ENCODE measurements at places on chromosomes 3 and 15.

- DNase-seq, result no peak
Observed at GRCh38 chr3:125609384-125609783, 14.1 kb upstream of the OSBPL11 start.

DNA sequence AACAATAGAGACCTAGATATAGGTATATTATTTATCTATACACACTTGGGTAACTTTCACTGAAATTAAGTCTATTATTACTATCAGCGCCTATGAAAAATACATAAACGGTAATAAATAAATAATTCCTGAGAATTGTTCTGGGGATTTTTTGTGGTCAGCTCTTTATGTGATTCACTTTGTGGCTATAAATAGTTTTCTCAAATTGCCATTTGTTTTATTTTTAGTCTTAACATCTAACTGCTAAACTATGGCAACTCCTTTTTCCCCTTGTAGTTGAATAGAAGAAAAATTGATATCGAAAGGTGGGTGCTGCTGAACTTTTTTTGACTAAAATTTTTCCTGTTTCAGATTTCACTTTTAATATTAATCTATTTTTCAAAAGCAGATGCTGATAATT is 189.0 kb downstream of the VGLL3 start:
- no peak for DNase-seq

DNA sequence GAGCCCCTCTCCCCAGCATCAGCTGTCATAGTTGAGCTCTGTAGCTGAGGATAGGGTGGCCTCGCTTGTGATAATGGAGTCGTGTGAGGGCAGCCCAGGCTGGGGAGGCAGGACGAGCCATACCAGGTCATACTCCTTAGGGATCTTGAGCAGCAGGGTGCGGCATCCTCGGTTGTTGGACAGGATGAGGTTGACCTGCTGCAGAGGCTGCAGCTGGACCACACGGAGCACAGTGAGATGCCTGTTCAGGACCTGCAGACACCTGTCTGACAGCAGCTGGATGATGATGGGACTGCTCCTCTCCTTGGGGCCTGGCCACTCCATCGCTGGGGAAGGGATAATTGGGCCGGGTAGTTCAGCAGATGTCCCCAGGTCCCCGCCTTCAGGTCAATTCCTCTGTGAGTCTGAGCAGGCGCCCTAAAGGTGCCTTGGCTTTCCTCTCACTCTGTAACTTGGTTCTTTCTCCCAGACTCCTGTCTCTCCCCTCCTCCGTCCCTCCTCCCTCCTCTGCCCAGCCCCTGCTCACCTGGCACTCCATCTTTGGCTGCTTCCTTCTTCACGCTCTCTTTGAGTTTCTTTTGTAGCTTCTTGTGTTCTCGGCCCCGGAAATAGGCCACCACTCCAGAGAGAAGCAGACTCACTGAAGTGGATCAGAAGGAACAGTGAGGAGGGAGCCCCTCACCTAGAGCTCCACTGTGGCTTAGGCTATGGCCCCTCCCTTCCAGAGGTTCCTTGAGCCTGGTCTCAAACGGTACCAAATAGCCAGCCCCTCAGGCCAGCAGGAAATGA is 7.8 kb downstream of the DUOX2 start:
- no peak for DNase-seq

DNA sequence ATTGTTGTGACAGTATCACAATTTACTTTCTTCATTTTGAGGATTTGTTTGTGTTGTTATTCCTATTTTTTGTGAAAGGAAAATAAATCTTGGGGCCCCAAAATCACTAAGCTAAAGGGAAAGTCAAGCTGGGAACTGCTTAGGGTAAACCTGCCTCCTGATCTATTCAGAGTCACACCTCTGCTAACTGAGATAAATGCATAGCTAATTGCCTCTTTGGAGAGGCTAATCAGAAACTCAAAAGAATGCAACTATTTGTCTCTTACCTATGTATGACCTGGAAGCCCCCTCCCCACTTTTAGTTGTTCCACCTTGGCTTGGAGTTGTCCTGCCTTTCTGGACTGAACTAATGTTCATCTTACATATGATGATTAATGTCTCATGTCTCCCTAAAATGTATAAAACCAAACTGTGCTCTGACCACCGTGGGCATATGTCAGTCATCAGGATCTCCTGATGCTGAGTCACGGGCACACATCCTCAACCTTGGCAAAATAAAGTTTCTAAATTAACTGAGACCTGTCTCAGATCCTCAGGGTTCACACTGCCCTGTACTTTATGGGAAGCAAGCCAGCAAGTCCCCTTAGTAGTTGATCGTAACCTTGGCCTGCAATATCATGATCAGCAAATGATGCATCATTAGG is 523.2 kb upstream of the GOLIM4 start:
- no peak for DNase-seq

- DNase-seq, result no peak
Observed at GRCh38 chr3:33883538-33883950, 85.1 kb downstream of the PDCD6IP start.

DNA sequence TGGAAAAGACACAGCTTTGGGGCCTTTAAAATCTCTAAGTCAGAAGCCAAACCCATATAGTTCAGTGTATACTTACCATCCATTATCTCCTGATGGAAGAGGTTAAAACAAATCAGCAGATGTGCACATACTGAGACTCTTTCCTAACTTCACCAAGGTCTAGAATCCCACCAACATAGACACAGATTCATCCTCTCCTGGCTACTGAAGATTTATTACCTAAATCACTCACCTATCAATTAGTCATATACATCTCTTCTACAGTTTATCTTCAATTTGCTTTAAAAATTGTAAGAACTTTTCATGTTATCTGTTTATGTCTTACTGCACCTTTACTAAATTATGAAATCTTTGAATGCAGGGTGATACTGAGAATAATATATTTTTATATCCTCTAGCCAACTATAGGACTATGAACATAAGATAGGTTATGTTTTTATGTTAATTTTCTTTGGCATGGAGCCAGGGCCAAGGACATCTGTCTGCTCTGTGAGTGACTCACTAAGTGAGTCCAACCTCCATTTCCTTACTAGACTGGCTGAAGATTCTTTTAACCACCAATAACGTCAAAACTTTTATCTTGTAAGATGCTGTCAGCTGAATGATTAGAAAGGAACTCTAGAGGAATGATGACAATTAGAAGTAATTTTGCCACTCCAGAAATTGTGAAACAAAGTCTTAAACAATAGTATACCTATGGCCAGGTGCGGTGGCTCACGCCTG is 397.6 kb downstream of the FOXP1 start:
- no peak for DNase-seq

- no peak for DNase-seq
Observed at GRCh38 chr3:114877378-114878113, 269.5 kb downstream of the ZBTB20 start.

DNA sequence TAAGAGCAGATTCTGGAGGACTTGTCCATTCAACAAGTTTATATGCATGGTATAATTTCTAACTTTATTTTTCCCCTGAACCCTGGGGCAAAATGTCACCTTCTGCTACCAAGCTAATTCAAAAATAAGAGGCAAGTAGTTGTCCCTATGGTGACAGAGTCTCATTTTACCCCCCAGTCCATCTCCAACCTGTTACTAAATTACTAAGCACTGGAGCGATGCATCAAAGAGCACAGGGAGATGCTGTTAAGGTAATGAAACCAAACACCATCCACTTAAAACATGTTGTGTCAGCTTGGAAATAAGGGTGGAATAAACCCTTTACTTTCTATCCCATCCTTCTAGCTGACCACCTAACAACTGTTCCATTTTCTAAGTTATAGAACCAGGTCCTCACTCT is 417.4 kb upstream of the ATP11B start:
- no peak for DNase-seq

GRCh38 chr15:91426412-91426811 is 326.4 kb downstream of the SV2B start:
- DNase-seq, result no peak

DNA sequence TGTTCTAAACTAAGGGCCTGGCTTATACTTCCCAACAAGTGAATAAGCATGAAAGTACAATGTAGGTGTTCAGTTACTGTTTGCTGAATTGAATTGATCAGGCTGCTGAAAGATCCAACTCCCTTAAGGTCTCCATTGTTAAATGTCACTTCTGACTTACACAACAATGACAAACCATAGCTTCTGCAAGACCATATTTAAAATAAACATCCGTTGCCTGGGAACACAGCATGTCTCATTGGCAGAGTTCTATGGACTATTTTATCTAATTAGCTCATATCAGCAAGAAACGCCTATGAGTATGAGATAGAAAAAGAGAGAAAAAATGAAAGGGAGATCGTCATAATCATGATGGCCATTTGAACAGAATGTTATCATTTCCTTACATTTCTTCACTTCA is 605.4 kb downstream of the FGF12 start:
- no peak for DNase-seq

- no peak for DNase-seq
Observed at GRCh38 chr3:134672571-134672970, 21.7 kb upstream of the KY start.

DNA sequence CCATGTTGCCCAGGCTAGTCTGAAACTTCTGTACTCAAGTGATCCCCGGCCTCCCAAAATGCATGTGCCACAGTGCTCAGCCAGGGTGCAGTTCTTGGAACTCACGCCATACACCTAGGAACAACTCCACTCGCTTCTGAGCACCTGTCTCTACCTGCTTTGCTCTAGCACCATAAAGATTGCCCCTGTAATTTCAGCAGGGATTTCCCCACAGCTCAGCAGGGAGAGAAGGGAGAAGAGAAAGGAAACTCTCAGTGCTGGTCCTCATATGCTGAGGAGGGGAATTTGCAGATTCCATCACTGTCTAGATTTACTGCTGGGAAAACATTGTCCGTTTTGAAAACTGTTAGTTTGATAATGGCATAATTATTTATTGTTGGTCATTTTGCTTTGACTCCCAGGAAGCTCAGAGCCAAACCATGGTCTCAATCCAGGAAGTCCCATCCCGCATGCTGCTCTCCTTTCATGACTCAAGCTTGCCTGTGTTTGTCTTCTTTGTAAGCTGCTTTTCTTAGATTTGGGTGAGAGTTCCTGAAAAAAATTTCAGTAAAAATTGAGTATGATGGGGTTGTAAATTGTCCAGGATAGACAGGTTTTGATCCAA is 24.2 kb downstream of the TRIM71 start:
- no peak for DNase-seq

GRCh38 chr15:95018888-95019545 is 787.7 kb downstream of the MCTP2 start:
- DNase-seq, result no peak

DNA sequence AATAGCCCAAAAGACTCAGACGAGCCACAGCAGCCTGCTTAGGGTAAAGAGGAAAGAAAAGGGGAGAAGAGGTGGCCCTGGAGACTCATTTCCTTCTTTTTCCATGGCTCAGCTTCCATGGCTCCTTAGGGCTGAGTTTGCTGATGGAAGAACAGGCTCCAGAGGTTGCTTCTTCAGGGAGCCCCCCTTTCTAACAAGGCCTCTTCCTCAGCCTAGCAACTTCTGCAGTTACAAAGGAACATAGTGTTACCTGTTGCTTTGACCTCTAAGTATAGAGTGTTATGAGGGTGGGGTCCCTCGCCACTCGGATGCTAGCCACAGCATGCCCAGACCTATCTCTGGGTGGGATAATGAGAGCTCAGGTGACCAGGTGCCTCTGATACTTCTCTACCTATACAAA is 43.2 kb upstream of the SPESP1 start:
- DNase-seq, result no peak

DNA sequence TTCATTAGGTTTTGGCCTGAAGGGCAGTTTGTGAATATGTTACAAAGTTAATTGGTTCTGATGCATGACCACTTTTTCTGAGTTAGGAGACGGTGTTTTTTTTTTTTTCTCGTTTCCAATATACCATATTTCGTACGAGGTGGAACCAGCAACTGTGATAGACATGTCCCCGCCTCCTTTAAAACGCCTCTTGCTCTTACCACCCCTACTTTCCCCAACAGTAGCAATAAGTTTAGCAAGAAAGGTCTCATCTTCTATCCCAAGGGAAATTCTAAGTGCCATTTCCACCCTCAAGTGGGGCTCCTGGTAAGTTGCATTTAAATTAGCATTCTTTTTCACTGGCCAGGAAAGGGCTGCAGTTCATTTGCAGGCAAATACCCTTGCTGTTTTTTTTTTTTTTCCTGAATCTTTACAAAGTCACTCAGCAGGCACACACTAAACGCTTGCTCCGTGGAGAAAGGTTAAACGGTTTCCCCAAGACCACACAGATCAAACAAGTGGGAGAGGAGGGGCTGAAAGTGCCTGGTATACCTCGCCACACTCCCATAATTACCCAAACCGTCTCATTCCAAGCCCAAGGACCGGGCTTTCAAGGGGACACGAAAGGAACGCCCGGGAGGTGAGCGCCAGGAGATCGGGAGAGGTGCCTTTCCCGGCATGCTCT is 39.5 kb upstream of the MGA start:
- DNase-seq, result no peak

DNA sequence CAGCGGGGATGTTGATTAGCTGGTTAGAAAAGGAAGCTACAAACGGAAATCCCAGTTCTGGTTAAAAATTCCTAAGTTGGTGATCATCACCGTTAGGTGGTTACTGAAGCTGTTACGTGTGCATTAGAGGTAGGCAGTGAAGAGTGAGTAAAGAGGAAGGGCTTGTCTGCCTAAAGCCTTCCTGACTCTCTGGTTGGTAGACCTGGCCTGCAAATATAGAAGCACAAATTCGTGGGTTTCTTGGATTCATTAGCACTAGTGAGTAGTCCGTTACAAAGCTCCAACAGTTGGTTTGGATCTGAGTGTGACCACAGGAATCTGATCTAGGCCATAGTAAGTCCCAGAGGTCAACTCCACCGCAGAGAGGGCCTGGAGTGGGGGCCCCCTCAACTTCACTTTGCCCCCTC is 174.0 kb upstream of the TP63 start:
- no peak for DNase-seq

DNA sequence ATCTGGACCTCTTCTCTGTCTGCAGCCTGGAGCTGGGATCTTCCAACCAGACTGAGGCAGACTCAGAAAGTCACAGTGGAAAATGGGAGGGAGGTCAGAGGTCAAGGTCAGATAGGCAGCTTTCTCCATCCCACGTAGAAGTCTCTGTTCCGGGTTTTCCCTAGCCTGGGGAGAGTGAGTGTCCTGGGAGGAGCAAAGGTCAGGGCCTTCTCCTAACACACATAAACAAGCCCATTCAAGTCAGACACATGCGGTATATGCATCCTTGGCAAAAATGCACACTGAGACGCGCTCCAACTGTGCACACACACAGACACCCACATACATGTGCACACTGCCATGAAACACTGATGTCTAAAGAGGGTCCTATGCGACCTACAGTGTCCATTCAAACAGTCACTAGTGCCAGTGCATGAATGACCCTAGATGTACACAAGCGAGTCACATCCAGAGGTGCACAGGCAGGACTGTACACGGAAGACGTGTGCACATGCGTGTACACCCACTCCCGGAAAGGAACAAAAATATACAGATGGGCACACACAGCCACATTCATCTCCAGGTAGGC is 681 bp downstream of the TWF2 start:
- no peak for DNase-seq
